ENCODE measurements at places on chromosomes 2 and 18.
A peak's percentile ranks its signal among the peaks of the same experiment; 100 is the strongest.

DNA sequence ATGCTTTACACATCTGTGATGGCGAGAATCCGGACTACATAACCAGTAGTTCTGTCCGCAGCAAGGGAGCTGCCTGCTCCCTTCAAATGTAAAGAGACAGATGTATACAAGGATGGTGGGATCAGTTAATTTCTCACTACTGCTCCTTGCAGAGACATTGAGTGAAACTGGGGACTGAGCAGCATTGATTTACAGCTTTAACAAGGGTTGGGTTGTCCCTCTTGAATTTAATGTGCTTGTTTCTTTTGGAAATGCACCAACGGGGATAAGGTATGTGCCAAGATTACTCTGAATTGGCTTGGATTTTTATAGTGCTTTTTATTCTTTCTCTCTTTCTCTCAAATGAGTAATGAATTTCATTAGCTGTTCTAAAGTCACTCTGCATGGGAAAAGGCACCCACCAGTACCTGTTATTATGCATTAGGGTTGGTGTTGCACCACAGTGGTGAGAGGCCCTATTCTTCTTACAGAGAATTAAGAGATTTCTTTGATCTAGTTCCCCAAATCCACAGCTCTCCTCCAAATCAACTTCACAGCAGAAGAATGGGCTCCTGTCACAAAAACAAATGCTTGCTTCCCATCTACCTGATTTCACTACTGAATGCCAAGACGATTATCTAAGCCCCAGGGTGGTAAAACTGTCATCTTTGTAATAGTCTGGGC lies 107.6 kb downstream of the DOCK10 start:
- DNase-seq, result no peak

DNA sequence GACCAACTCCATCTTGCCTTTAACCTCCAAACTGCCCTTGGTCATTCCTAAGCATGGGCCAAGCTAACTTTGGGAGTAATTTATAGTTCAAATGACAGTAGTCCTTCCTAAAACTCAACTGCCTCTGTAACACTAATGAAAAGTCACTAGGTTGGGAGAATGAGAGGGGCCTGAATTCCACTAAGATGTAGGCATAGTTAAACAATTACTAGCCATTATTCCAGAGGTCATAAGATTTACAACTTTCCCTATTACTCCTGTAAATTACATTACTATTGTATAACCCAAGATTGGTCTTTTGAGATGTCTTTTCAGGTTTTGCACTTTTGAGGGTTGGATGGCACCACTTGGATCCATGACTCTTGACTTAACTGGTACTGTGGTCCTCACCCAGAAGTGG lies 94.6 kb downstream of the SPP2 start:
- no peak for DNase-seq

- no peak for DNase-seq
These were observed 65.0 kb downstream of the MYCN start for GRCh38 chr2:16005389-16005788.

- no peak for DNase-seq
These were observed 4.8 kb downstream of the REG1B start for GRCh38 chr2:79082987-79083386.

DNA sequence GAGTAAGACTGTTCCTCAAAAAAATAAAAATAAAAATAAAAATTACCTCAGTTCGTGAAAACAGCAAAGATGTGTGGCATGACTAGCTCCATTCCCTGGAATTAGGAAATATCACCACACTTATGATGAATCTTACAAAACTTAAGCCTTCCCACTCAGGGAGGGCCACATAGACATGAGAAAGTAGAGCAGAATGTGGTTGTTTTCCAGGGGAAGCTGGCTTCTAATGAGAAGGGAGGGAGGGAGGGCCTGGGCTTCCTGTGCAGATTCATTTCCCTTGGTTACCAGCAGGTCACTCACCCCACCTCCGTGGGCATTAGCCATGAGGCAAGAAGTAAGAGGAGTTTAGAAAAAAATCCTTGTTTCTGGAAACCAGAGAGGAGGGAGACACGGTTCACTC lies 95.9 kb upstream of the RMDN2 start:
- DNase-seq, result peak; percentile 90

- peak; percentile 32 for DNase-seq
These were observed 1.4 kb upstream of the PLCL1 start for GRCh38 chr2:197803033-197803444.

DNA sequence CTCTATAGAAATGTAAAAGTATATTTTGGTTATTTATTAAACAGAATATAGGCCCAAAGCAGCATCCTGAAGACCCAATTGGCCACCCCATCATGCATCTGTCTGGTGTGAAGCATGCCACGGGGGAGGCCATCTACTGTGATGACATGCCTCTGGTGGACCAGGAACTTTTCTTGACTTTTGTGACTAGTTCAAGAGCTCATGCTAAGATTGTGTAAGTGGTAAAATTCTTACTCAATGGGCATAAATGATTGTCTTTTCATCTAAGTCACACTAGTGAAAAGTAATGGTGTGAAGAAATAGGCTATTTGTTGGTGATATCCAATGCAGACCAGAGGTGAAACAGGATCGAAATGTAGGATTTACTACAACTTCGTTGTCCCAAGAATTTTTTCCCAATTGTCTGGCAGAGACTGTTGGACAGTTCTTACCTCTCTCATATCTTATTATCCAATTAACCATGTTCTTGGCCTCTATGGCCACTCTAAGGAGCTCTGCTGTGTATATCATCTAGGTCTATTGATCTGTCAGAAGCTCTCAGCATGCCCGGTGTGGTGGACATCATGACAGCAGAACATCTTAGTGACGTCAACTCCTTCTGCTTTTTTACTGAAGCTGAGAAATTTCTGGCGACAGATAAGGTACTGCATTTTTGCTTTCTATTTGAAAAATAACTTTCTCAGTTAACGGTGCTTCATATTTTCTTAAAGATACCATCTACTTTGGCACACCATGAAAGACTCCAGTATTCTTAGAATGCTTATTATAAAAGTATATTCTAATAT lies 35.0 kb downstream of the AOX1 start:
- no peak for DNase-seq

GRCh38 chr2:46369783-46370182 lies 72.6 kb downstream of the EPAS1 start:
- no peak for DNase-seq

DNA sequence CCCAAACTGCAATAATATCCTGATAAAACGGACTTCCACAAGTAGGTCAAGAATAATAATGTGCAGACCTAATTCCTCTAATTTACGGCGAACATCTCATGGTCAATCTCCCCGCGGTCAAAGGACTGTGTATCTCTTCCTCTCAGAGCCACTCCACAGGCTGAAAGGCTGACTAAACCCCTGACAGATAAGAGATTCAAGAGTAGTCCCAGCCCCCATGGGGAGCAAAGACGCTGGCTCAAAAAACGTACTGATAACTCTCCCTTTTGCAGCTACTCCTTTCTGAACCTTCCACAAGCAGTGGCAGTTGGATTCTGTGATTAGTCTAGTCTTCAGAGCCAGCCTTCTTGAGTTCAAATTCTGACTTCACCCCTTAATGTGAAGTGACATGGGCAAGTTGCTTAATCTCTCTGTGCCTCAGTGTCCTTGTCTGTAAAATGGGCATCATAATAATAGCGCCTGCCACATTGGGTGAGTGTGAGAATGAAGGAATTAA lies 19.7 kb upstream of the IL18R1 start:
- no peak for DNase-seq
